ENCODE measurements at places on chromosomes 16 and 17. TPM values are rescaled to one million over a fixed set of nuclear protein-coding genes. Genes with fewer than 3 reads are reported as not detected.

The RAB11FIP4 gene
- total RNA-seq, result 2.1 TPM

The P3H4 gene
- total RNA-seq, result 31.7 TPM

The ENPP7 gene
- not detected for total RNA-seq

The SOX15 gene
- 0.18 TPM for total RNA-seq

The TEKT3 gene
- total RNA-seq, result not detected

The IL21R gene
- not detected for total RNA-seq

The HCRT gene
- not detected for total RNA-seq

Data from A549 treated with RU486 at 1 μM for 4 hours (cell line).